ENCODE measurements at places on chromosomes 6 and 20.

GRCh38 chr6:35730745-35731413 lies 6.0 kb upstream of the ARMC12 start:
- no peak for DNase-seq

DNA sequence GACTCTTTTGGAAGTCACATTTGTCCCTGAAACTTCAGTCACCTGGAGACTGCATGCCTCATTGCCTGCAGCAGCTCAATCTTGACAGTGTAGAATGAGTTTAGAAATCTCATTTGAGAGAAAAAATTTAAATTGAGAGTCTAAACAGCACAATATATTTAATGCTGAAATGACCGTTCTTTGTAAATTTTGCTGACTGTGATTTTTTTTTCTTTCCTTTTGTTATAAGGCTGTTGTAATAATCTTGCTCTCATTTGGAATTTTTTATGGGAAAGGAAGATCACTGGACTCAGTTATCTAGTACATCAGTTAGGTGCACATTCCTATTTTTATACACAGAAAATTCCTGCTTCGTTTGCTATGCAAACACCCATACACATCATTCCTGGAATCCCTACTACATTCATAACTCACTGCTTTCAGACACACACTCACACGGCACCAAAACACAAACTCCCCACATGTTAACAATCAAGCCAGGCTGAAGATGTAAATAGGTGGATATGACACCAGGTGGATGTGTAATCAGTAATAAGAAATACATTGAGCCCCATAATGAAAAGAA lies 43.8 kb downstream of the PTCHD4 start:
- no peak for DNase-seq

GRCh38 chr6:132190815-132191175 lies 210.5 kb downstream of the MOXD1 start:
- DNase-seq: no peak

DNA sequence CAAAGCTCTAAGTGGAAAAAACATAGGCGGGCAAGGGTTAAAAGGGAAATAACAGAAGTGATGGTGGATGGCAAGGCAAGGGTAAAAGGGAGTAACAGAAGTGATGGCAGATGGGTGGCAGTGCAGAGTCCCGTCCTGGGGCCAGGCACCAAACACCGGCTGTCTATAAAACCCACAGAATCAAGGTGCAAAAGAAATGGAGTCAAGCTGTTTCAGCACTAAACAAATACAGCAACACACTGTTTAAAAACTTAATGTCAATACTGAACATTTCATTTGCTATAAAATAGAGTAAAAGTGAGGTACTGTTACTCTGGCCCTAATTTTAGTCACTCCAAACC lies 87.6 kb downstream of the MAN1A1 start:
- no peak for DNase-seq

DNA sequence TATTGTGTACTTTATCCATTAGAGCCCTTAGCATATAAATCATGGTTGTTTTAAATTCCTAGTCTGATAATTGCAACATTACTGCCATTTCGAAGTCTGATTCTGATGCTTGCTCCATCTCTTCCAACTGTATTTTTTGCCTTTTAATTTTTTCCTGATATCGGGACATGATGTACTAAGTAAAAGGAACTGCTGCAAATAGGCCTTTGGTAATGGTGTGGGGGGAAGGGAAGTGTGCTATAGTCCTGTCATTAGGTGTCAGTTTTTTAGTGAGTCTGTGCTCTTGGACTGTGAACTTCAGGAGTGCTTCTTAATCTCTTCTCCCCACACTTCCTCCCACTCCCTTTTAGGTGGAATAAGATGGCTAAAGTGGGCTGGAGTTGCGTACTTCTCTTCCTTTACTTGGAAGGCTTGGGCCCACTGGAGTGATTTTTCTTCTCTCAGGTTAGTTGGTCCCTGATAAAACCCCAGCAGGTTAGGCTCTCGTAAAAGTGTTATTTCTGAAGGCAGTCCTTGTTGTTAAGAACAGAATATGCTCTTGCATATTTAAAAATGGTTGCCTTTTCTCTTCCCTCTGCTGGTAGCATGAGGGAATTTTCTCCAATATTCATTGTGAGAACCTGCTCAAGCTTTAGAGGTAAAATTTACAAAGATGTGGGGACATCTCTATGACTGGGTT lies 18.1 kb downstream of the STXBP5 start:
- DNase-seq: peak; percentile 4

GRCh38 chr6:143538374-143538773 lies 26.9 kb upstream of the FUCA2 start:
- DNase-seq: no peak

Measured in urothelium cell line (cell line).